SHP77 (cell line): ENCODE measurements at places on chromosomes 6 and 20.

DNA sequence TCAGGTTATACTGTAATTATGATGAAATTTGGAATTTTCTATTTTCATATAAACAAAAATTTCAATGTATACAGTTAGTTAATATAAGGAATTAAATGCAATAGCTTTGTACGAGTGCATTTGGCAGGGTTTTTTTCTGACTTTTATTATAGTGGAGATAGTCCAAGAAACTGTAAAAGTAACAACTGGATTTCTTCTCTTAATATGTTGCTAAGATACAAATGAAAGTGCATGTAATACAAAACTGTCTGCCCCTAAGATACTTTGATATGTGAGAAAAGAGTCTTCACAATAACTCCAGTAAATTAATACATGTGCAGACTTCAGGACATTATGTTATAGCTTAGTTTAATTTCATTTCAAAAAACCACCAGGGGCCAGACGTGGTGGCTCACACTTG is 721.4 kb downstream of the CBLN4 start:
- no peak for DNase-seq

DNA sequence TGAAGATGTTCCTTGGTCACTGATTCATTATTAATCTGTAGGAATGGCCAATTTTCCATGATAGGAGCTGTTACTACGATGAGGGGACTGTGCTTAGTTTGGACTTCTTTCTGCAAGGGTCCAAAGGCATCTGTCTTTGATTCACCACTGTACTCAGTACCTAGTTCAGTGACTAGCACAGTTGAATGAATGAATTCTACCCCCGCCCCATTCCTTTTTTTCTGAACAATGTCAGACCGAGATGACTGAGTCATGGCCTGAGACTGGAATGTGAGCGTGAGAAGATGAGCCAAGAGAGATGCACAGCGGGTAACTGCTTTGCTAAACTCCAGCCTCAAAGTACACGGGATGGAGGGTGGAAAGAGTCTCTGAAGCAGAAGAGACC is 419 bp upstream of the SNHG17 start:
- DNase-seq, result no peak

DNA sequence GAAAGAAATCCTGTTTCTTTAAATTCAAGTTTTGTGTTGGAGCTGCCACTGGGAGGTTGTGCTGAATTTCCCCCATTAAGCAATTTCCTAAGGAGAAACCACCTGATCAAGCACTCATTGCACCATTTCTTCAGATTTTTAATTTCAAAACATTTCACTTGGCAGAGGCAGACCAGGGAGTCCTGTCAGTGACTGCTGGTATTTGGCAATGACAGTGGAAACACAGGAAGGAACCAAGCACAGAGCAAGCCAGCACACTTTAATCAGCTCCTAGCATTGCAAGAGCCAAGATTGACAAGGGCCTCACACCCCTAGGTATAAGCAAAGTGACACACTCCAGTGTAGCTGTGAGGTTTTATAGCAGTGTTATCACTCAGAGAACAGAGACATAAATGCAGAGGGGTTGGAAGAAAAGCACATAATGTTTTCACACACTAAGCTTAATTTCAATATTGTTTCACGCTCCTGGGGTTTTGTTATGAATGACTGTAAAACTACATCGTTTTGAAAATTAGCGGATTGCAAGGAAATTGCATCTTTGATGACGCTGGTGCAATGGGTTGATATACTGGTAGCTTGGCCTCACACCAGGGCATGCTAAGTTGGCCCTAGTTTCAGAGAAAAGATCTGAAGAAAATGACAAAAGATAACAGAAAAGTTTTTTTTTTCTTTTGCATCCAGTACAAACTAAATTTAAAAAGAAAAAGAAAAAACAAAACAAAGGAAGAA is 768.4 kb downstream of the TFAP2A start:
- DNase-seq, result no peak

GRCh38 chr6:117451671-117452070 is 25.9 kb upstream of the ROS1 start:
- no peak for DNase-seq

GRCh38 chr6:130202782-130203181 is 20.0 kb downstream of the SAMD3 start:
- DNase-seq, result no peak

DNA sequence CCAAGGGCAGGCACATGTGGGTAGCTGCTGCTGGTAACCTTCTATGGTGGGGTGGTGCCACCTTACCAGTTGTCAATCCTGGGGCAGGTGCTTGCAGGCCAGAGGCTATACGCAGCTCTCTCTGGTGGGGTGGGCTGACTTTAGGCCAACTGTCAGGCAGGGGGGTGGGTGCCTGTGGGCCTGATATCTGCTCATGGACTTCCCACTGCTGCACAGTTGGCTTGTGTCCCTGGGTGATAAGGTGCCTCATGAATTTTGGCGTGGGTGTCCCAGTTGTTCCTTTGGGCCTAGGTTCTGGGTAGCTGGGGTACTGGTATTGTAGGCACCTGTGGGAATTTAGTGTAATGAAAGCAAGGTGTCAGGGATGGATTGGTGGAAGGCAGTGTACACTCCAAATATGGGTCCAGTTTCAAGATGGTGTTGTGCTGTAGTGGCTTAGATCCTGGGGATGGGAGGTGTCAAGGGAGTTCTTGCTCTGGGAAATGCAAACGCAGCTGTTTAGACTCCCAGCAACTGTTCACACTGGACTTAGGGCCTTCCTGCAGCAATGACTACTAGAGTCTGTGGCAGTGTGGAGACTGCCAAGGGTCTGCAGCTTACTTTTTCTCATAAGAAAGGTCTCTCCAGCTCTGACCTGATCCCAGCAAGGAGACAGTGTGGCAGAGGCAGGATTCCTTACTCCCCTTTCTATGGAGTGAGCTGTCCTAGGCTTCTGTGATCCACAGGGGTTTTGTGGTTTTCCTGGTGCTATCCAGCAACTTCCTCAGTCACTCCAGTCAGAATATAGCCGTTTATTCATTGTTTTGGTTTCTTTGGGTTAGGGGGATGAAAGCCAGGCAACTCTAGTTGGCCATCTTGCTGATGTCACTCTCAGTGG is 128.2 kb downstream of the CRYBG1 start:
- DNase-seq, result no peak

- DNase-seq, result no peak
These were observed 24.2 kb downstream of the LRRC1 start for GRCh38 chr6:53818858-53819609.

GRCh38 chr20:50085481-50086365 is 27.2 kb downstream of the UBE2V1 start:
- peak; percentile 69 for DNase-seq

DNA sequence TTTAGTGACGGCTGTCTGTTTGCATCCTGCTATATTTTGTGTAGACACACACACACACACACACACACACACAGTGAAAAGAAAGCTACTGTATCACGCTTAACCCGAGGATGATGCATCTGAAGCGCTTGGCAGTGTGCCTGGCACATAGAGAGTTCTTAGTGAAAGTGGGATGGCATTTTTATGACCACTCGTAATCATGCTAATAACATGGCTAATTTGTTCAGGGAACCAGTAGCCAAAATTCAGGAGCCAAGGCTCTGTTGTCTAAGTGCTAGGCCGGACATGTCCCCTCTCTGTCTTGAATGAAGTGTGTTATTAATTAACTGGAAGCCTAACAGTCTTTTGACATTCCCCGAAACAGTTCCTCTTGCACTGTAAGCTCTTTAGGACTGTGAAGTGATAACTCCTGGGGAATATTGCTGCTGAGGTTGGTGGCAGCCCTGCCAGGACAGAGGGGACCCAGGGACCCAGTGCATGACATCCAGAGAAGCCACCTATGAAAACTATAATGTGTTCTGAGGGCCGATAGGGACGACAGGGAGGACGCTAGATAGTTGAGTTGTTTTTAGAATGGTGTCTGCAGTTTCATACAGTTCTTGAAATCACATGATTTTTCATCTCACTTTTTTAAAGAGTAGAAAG is 45.0 kb upstream of the IRF4 start:
- no peak for DNase-seq

DNA sequence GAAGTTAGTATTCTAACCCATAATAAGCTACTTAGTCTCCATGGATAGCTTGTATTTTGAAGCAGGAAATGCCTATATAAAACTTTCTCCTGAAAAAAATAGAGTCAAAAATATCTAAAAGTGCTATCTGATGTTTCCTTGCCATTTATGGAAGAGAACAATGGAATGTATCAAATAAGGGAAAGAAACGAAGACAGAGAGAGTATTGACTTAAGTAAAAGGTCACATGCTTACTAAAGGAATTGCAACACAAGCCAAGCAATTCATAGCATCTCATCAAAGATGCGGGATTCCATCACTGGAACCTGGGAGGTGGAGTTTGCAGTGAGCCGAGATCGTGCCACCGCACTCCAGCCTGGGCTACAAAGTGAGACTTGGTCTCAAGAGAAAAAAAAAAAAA is 112.9 kb upstream of the DTNBP1 start:
- DNase-seq, result no peak

DNA sequence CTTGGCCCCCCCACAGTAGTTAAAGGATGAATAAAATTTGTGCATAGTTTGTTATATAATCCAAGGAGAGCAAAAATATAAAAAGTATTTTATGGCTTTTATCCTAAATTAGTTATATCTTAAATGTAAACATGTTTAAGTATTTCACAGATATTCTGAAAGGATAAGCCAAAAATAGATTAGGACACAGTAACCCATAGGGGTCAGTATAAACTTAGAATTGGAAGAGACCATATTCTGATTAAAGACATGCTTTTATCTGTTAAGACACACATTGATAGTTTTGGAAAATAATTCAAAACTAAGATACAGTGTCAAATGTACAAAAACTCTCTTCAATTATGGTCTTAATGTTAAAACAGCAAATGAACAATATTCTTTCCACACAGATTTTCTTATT is 4.5 kb upstream of the SERINC1 start:
- DNase-seq, result peak; percentile 19

GRCh38 chr6:22248513-22249308 is 48.1 kb downstream of the PRL start:
- no peak for DNase-seq

- no peak for DNase-seq
These were observed 106.4 kb upstream of the TAB2 start for GRCh38 chr6:149211046-149211571.

DNA sequence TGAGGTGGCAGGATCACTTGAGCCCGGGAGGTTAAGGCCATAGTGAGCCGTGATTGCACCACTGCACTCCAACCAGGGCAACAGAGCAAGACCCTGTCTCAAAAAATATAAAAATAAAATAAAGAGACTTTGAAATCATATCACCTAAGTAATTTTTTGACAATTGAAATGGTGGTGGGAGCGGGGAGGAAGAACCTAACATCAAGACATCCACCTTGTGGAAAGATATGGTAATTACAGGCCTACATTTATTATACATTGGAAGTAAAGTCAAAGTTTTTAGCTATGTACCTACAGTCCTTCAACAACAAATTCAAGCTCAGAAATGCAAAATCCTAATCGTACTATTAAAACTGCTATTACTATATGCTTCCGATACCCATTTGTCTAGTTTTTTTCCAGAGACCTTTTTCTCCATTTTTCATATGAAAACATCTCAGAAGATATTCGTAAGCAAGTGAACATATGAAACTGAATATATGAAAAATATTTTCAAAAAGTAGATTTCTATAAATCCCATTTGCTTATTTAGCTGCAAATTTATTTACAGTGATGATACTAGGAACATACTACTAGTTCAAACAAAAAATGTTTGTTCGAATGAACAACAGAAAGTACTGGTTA is 83.3 kb downstream of the SYCP2 start:
- peak; percentile 49 for DNase-seq

DNA sequence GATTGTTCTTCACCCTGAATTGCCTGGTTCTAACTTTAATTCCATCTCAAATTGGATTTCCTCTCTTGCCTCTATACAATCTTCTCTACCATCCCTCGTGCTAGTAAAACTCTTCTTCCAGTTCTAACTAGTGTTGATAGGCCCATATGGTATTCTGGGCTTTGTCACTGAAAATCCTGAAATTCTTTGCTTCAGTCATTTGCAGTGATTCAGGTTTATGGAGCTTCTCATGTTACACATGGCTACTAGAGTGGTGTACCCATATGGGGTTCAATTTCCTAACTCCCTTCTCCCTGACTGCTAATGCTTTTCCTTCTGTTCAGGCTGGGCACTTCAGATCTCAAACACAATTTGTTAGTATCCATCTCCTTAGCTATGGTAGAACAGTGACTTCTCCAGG is 956.6 kb downstream of the KIF16B start:
- no peak for DNase-seq

DNA sequence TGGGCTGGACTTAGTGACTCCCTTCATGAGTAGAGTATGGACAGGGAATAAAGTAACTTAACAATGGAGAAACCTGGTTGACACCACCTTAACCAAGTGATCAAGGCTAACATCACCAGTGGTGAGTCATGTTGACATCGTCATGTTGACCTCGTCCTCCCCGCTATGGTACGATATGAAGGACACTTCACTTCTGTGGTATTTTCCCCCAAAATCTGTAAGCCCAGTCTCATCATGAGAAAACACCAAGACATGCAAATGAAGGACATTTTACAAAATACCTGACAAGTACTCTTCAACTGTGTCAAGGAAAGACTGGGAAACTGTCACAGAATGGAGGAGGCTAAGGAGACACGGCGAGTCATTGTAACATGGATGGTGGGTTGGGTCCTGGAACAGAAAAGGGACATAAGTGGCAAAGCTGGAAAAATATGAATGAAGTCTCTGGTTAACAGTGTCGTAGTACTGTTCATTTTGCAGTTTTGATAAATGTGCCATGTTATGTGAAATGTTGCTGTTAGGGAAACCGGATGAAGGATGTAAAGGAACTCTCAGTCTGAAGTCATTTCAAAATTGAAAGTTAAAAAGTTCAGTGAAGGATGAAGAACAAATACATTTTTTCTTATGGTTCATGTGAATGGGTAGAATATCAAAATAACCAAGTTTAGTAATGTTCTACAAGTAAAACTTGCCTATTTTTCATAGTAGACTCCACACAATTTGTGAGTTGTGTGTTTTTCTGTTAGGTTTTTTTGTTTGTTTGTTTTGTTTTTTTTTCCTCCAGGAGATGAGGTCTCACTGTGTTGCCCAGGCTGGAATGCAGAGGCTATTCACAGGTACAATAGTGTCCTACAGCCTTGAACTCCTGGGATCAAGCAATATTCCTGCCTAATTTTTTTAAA is 247.5 kb downstream of the TMEM242 start:
- no peak for DNase-seq

- no peak for DNase-seq
These were observed 3.0 kb downstream of the IPCEF1 start for GRCh38 chr6:154353626-154354025.

GRCh38 chr20:1938464-1939269 is 43.5 kb downstream of the SIRPA start:
- no peak for DNase-seq

GRCh38 chr20:39897058-39897457 is 792.0 kb downstream of the MAFB start:
- no peak for DNase-seq

DNA sequence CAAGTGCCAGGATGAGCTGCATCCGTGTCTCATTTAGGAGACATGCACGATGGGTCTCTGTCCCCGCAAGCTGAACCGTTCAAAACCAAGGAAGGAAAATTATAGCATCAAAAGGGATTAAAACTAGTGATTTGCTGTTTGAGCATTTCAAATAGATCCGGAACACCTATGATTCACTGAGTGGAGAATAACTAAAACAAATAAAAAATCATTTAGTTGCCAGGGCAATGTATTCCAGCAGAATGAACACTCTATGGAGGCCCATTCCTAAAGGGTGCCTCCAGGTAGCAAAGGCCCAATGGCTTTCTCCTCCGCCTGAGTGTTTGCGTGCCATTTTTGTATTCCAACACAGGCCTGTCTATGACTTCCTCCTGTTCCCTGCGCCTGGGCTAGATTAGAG is 354.8 kb downstream of the ZFAND3 start:
- DNase-seq, result no peak

- no peak for DNase-seq
These were observed 97.5 kb downstream of the CDH26 start for GRCh38 chr20:60055740-60056139.
